T-helper 17 cell (primary cell): ENCODE measurements at places on chromosomes 7 and 10.
A peak's percentile ranks its signal among the peaks of the same experiment; 100 is the strongest.

DNA sequence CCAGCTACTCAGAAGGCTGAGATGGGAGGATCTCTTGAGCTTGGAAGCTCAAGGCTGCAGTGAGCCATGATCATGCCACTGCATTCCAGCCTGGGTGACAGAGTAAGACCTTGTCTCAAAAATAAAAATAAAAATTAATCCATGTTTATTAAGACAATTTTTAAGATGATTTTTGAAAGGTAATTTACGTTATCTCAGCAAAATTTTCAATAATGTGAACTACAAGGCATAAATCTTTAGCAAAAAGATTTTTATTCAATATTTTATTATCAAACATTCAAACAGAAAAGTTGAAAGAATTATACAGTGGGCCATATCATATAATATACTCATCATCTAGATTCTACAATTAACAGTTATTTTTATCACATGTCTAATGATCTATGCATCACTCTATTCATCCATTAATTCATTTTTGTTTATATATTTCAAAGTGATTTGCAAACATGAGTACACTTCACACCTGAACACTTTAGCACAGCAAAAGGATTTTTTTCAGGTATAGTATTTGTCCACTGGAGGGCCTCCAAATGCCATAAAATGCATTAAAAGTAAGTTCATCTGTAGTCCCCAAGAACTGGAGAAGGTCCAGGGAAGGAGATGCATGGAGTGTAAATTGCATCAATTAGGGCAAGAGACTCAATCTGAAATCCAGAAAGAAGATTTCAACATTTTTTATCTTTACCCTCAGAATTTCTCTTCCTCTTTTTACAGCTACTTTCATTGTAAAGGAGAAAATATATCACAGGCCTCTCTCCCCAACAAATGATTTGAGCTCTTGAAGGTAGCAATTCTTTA lies 38.6 kb upstream of the RSBN1L start:
- DNase-seq = no peak

GRCh38 chr10:35565602-35566081 lies 39.5 kb upstream of the GJD4 start:
- no peak for DNase-seq

GRCh38 chr7:28528899-28529298 lies 116.6 kb downstream of the CREB5 start:
- DNase-seq = no peak

GRCh38 chr7:47578579-47579270 lies 3.2 kb downstream of the TNS3 start:
- DNase-seq = no peak

DNA sequence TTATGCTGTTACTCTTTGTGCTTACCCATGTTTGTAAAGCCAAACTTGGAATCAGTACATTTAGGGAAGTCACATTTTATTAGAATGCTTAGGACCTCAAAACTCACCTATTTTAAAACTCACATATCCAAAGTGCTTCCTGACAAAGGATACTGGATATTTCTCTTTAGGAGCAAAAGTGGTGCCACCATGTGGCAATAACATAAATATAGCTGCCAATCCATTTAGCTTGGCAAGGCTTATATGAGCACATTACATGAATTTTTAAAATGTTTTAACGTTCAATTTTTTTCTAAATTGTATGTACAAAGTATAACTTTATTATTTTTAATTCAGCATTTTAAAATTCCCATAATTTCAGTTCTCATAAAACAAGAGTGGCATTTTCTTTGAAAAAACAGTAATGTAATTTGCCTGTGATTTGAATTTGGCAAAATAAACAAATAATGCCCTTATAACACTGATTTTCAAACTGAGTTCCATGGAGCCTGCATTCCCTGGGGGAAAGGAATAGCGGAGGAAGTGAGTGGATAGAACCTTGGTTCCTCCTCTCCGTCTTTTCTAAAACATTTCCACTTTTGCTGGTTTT lies 75.4 kb downstream of the HDAC9 start:
- DNase-seq = no peak

- DNase-seq = no peak
Observed at GRCh38 chr10:22504766-22505165, 159.5 kb downstream of the SPAG6 start.

DNA sequence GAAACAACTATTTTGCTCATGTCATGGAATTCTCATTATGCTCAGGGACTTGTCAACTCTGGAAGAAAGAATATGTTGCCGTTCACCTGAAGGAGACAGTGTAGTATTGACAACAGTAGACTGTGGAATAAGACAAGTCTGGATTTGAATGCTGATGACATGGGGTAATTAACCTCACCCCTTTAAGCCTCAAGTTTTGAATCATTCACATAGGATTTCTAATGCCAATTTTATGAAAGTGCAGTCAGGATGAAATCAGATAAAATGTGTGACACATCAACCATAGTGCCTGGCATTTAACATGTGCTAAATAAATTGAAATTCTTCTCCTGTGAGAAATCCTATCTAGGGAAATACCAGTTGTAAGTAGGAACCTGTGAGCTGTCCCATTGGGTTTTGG lies 305.8 kb downstream of the KIF20B start:
- no peak for DNase-seq

- no peak for DNase-seq
Observed at GRCh38 chr10:14513123-14513522, 182.4 kb upstream of the FRMD4A start.

GRCh38 chr7:92694211-92694610 lies 104.0 kb upstream of the FAM133B start:
- DNase-seq = no peak

DNA sequence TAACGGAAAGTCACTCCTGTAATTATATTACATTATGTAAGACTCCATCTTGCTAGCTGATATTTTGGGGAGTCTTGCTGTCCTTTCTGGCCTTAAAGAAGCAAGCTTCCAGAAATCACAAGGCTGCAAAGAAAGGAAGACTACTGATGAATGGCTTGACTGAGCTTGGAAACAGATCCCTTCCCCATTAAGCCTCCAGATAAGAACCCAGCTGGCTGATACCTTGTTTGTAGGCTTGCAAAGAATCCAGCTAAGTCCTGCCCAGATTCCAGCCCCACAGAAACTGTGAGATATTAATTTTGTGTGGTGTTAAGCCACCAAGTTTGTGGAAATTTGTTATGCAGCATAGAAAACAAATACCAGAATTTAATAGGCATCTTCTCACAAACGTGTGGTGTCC lies 49.9 kb upstream of the TMEM106B start:
- no peak for DNase-seq

- DNase-seq = no peak
Observed at GRCh38 chr10:121788717-121789116, 139.1 kb downstream of the ATE1 start.

DNA sequence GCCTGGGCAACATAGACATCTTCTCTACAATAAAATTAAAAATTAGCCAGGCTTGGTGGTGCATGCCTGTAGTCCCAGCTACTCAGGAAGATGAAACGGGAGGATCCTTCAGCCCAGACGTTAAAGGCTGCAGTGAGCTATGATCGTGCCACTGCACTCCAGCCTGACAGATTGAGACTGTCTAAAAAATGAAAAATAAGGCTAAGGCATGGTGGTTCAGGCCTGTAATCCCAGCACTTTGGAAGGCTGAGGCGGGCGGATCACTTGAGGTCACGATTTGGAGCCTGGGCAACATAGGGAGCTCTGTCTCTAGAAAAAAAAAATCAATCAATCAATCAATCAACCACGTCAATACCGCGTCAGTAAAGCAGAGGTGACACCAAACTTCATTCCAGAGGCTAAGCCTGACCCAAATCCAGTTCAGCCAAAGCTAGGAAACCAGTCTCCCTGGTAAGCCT lies 31.1 kb downstream of the MRPS24 start:
- no peak for DNase-seq

GRCh38 chr7:114631249-114631822 lies 216.7 kb downstream of the FOXP2 start:
- no peak for DNase-seq

DNA sequence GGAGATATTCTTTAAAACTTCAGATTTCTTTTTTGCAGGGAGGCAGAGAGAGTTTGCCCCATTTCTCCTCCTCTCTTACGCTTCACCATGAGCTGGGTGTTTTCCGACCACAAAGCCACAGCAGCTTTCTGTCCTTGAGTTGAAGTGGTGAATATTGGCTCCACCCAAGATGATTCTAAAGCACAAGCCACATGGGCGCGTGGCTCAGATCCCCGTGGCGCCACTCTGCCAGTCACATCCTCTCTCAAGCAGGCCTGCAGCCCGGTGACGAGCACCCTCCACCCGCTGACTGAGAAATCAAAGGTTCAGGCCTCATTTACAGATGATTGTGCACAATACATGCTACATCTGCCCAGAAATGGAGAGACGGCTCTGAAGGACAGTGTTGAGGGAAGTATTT lies 27.6 kb upstream of the RNF32 start:
- DNase-seq = peak; percentile 54

DNA sequence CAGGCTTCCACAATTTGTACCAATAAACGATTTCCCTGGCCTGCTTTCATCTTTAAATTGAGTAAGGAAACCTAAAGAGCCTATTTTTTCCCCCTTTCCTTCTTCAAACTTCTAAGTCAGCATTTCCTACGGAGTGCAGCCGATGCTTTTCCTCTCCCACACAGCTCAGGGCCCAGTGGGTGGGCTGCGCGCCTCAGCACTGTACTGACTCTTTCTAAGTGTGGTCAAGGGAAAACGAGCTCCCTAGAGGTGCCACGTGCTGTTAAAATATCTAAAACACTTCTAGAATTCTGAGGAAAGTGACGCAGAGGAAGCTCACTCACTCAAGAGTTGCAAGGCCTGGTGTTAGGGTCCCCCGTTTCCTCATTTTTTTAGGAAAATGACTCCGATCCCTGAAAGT lies 29.0 kb downstream of the STEAP1B start:
- no peak for DNase-seq

- DNase-seq = peak; percentile 6
Observed at GRCh38 chr7:1851721-1852516, 181.8 kb downstream of the ELFN1 start.

GRCh38 chr10:129151281-129151680 lies 315.8 kb upstream of the MGMT start:
- no peak for DNase-seq

GRCh38 chr7:127819975-127820731 lies 168.2 kb downstream of the SND1 start:
- no peak for DNase-seq

GRCh38 chr7:25031432-25031831 lies 51.5 kb upstream of the OSBPL3 start:
- DNase-seq = no peak

GRCh38 chr10:70376436-70377378 lies 5.7 kb downstream of the LRRC20 start:
- DNase-seq = no peak

GRCh38 chr10:34794835-34795234 lies 20.3 kb downstream of the PARD3 start:
- no peak for DNase-seq

- DNase-seq = no peak
Observed at GRCh38 chr7:141460781-141461715, 90.2 kb upstream of the AGK start.
